ENCODE measurements at places on chromosomes 5 and 9.

DNA sequence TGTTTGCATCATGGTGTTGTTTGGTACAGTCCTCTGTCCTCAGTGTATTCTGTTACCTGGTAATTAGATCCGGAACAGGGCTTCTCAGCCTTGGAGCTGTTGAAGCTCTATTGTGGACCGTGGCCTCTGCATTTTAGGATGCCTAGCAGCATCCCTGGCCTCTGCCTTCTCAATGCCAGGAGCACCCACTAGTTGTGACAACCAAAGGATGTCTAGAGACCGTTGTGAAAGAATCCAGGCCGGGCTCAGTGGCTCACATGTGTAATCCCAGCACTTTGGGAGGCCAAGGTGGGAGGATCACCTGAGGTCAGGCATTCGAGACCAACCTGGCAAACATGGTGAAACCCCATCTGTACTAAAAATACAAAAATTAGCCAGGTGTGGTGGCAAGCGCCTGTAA is 159.6 kb downstream of the CACNA1B start:
- DNase-seq: no peak

GRCh38 chr5:67027171-67027570 is 169.4 kb downstream of the CD180 start:
- DNase-seq: no peak

GRCh38 chr5:135605221-135605620 is 26.4 kb upstream of the CXCL14 start:
- DNase-seq: no peak

DNA sequence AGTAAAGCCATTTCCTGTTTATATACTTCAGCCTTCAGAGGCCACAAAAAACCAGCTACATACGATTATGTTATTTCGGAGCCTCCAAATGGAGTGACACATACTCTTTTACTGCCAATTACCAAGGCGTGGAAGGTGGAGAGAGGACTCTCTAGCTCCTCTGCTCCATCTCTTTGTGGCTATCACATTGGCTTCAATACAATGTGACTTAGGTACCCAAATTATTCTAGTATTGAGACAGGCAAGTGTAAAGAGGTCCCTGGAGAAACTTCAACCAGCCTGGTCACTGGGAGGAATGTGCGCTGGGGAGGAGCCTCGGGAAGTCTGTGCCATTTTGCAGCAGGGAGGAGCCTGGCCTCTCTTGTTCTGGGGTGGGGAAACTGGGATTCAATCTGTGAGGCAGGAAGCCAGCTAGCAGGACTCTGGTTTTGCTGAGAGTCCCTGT is 85.8 kb upstream of the TAS2R1 start:
- DNase-seq: peak; percentile 25

DNA sequence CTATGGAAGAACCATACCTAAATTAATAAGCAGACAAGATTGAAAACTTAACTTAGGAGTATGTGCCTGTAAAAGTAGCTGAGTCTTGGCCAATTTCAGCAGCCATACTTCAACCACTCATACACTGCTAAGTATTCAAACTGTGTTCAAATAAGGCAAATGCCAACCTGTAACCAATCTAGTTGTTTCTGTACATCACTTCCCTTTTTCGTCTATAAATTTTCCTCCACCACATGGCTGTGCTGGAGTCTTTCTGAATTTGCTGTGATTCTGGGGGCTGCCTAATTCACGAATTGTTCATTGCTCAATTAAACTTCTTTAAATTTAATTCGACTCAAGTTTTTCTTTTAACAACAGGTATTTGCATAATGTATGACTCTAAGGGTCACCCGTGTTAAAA is 184.4 kb downstream of the PLK2 start:
- no peak for DNase-seq

- DNase-seq: no peak
These were observed 46.1 kb upstream of the PPARGC1B start for GRCh38 chr5:149683964-149684363.

Measured in HTR-8/SVneo (cell line).